ENCODE measurements at places on chromosomes 5 and 9. TPM values are rescaled to one million over a fixed set of nuclear protein-coding genes. Genes with fewer than 3 reads are reported as not detected.

GRCh38 chr5:41848983-41849382, 21.2 kb downstream of the OXCT1 start:
- no peak for DNase-seq

GRCh38 chr9:76560481-76560922, 101.5 kb downstream of the GCNT1 start:
- DNase-seq: no peak

DNA sequence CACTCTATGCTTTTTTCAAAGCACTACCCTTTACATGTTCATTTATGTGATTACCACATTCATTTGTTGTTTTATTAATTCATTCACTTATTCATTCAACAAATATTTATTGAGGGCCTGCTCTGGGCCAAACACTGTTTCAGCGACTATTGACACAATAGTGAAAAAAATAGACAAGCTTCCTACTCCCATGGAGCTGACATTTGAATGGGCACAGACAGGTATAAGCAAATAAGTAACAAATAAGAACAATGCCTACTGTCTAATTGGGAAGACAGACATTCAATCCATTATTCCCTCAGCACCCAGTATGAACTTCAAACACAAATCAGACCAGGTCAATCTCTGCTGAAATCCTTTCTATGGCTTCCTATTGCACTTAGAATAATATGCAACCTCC, 156.9 kb upstream of the NR3C1 start:
- no peak for DNase-seq

- no peak for DNase-seq
Observed at GRCh38 chr5:132363431-132364112, 5.9 kb upstream of the SLC22A5 start.

- DNase-seq: peak; percentile 97
Observed at GRCh38 chr5:125411744-125412560, 665.5 kb upstream of the ZNF608 start.

TIMD4 gene
- polyA plus RNA-seq: not detected

CCL19 gene
- polyA plus RNA-seq: 3.4 TPM

GRXCR2 gene
- polyA plus RNA-seq: not detected

TUSC1 gene
- 3.9 TPM for polyA plus RNA-seq
